ENCODE measurements at places on chromosomes 4 and X.
A peak's percentile ranks its signal among the peaks of the same experiment; 100 is the strongest.

GRCh38 chrX:69503228-69503781, 821 bp upstream of the NALF2 start:
- DNase-seq = no peak

GRCh38 chr4:87982446-87983010, 7.0 kb downstream of the SPP1 start:
- DNase-seq = no peak

- no peak for DNase-seq
Observed at GRCh38 chrX:112802541-112802940, 38.1 kb downstream of the AMOT start.

GRCh38 chr4:150782921-150783320, 201.0 kb downstream of the MAB21L2 start:
- no peak for DNase-seq

DNA sequence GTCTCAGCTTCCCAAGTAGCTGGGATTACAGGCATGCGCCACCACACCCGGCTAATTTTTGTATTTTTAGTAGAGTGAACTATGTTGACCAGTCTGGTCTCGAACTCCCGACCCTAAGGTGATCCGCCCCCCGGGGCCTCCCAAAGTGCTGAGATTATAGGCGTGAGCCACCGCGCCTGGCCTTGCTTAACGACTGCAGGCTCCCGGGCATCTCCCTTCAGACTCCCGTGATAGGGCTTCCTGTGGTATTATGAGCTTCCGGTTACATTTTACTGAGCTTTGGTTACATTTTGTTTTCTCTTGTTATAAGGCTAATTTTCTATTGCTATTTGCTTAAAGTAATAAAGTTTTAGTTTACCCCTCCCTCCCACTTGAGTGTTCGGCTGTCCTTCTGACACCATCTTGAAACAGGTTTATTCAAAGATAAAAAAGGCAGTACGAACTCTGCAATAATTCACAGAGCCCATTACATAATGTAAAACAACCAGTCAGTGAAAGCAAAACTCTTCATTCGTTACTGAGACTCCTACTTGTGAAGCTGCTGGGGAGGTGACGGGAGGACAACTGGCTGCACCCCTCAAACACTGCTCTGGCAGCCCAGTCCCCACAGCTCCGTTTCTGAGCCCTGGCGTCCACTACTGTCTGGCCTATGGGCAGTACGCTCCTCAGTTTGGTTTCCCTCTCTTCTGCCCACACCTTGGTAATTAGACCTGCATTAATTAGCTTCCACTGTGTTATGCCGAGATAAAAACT, 795.7 kb upstream of the SLIT2 start:
- DNase-seq = no peak

DNA sequence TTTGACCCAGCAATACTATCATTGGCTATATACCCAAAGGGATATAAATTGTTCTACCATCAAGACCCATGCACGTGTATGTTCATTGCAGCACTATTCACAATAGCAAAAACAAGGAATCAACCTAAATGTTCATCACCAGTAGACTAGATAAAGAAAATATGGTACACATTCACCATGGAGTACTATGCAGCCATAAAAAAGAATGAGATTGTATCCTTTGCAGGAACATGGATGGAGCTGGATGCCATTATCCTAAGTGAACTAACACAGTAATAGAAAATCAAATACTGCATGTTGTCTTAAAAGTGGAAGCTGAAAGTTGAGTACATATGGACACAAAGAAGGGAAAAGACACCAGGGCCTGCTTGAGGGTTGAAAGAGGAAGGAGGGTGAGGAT, 803.1 kb upstream of the PCDH10 start:
- DNase-seq = no peak

DNA sequence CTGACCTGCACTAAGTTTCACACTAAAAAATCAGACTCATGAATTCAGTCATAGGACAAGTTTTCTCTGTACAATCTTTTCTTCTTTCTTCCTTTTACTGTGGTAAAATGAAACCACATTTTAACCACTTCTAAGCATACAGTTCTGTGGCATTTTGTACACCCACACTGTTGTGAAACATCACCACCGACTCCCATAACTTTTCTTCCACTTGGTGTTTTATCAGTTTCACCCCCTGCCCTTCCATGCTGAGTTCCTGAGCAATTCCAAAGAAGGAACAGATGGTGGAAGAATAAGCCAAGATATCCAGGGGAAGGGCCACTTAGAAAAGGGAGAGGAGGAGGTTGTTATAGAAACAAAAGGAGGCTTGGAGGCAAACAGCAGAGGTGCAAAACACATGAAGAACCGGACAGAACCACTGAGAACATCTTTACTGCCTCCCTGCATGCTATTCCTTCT, 22.6 kb downstream of the SLC25A4 start:
- DNase-seq = no peak

DNA sequence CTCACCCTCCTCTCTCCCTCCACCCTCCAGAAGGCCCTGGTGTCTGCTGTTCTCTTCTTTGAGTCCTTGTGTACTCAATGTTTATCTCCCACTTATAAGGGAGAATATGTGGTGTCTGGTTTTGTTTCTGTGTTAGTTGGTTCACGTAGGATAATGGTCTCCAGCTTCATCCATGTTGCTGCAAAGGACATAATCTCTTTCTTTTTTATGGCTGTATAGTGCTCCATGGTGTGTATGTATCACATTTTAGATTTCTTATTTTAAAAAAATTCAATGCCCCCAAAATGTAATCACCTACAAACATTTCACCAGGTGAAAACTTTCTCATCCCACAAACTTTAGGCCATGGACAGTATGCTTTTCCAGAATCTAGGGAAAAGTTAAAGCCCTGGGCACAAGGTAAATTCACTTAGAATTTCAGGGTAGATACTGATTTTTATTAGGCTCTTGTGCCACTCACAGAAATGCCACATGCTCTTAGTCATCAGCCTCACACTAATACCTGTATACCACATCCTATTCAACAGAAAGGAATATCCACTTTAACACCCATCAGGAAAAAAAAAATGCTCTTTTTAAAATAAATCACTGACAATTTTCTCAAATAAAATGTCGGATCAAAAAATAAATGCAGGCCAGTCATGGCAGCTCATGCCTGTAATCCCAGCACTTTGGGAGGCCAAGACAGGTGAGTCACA, 104.8 kb upstream of the ENPP6 start:
- no peak for DNase-seq

DNA sequence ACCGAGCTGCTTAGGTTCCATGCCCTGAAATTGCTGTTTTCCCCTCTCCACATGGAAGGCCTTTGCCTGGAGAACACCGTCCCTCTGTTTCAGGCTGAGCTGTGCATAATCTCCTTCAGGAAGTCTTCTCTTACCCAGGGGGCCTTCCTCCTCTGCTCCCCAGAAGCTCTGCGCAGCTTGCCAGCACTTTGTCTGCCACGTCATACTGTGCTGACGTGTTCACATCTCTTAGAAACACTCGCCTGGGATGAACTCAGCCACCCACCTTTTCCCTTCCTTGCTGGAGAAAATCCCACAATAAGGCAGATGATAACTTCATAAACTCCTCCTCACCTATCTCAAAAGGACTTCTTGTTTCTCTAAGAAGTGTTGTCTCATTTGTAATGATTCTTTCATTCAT, 110.7 kb downstream of the ARHGAP10 start:
- DNase-seq = no peak

- DNase-seq = no peak
Observed at GRCh38 chrX:11929476-11929875, 171.4 kb downstream of the MSL3 start.

- no peak for DNase-seq
Observed at GRCh38 chr4:25878676-25879075, 15.9 kb upstream of the SEL1L3 start.

DNA sequence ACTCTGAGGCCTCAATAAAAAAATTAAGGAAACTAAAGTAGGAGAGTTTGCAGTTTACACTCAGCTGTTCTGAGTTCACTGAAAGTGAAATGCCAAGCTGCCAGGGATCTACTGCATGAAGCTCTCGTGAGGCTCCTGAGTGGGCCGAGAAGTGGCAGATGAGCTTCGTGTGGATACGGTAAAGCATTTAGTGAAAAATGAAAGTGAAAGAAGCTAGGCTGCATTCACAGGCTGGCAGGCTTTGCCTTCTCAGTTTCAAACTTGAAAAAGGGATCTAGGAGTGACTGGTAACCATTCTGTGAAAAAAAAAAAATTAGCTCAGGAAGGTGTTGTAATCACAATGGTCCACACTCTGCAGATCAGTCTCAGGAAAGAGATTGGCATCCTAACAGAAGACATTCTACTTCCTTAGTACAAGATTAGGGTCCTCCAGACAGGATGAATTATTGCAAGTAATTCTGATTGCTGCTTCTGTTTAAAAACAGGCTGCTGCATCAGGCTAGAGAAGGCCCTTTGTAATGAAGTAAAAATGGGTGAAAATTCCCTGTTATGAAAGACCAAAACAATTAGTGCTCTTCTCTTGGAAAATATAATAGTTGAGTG, 679.9 kb downstream of the RPA4 start:
- peak; percentile 4 for DNase-seq

GRCh38 chrX:104432321-104432720, 133.7 kb upstream of the IL1RAPL2 start:
- DNase-seq = no peak

- no peak for DNase-seq
Observed at GRCh38 chrX:10230222-10230621, 73.4 kb downstream of the CLCN4 start.

All from activated CD4-positive, alpha-beta T cell treated with anti-CD3 and anti-CD28 coated beads, Interleukin-2, amount 50 U/mL, for 24 hours (primary cell).